ENCODE measurements at places on chromosomes 1 and 21.

DNA sequence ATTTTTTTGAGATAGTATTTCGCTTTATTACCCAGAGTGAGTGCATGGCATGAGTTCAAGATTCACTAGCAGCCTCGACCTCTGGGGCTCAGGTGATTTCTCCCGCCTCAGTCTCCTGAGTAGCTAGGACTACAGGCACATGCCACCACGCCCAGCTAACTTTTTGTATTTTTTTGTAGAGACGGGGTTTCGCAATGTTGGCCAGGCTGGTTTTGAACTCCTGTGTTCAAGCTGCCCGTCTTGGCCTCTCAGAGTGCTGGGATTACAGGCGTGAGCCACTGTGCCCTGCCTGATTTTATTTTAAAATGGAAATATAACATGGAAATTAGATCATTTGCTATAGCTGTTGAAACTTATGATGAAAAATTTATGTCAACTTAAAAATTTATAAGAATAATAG is 30.1 kb downstream of the RTCA start:
- no peak for DNase-seq

- DNase-seq = no peak
Observed at GRCh38 chr1:109273570-109274288, 9.2 kb downstream of the PSRC1 start.

DNA sequence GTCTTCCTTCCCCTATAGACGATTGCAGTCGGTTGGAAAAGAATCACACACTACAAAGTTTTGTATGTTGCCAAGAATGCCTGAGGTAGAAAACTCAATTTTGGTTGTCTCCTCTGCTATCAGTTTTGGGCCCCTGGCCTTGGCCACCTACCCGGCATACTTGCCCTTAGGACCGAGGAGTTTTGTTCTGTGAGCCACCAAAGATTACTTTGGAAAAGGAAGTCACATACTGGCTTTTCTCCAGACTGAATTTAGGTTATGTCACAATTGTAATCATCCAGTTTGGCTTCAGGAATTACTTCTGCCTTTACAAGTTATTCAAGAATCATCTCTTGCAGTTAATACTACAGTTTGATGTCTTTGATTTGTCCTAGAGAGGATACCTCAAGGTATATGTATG is 71.4 kb downstream of the RGL1 start:
- DNase-seq = no peak

DNA sequence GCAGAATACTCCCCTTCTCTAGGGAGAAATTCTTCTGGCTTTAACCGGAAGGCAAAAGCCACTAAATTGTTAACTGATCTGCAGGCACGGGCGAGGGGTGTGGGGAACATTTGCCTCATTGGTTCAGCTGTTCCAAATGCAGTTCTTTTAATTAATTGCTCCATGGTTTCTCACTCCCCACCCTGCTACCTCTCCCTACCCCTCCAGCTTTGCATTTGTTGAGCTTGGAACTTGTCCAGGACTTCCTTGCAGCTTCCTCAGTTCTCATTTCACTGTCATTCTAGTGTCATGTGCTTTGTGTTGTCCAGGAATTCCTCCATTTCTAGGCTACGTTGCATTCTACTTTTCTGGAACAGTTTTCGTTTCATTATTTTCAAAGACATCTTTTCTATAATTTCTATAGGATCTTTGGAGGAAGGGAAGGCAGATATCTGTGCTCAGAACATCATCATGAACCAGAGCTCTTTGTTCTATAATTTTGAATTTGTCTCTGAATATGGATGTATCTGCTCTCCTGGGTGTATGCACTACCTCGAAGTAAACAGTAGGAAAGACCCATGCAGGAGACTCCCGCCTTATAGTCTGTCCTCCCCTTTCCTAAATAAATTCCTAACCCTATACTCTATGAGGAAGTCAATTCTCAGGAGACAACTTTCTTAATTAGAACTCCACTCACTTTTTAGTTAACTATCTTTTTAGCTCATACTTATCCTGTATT is 132.4 kb upstream of the LMO4 start:
- DNase-seq = no peak

DNA sequence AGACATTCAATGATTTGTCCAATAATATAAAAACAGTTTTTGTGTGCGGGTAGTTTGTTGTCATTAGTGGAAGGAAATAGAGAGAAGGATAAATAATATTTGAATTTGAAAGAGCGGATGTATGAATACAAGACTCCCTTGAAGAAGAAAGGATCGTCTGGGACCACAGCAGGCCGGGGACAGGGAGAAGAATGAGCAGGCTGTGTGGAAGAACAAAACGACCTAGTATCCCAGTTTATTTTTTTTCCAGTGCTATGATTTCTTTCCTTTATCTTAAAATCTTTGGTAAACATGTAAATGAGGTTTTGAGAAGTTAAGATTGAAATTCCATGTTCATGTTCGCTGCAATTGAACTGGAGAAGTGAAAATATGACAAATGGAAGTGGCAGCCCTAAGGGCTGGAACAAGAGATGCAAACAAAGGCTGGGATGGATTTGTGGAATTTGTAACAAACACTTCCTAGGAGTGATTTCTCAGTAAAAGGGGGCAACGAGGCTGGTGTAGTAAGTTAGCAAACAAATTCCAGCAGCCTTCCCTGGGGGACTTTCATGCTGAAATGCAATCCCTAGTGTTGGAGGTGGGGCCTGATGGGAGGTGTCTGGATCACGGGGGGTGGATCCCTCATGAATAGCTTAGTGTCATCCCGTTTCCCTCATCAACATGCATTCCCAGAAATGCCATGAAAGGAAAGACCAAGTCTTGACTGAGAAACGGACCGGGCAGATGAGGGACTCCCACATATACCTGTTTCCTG is 10.2 kb upstream of the IFI16 start:
- peak; percentile 96 for DNase-seq

DNA sequence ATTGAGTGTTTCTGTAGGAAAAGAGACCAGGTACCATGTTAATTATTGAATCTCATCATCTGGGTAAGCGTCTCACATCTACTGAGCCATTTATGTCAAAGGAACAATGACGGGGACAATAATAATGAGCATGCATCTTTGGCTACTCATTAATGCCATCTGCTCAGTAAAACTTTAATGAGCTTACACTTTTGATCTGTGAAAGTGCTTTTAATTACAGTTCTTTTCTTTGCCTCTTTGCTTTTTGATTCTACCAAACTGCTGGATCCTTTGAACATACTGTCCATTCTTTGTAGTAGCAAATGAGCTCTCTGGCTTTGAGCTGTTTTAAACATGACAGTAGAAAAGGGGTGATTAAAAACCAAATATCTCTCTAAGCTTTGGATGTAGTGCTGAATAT is 181.2 kb upstream of the IVNS1ABP start:
- no peak for DNase-seq

GRCh38 chr1:157390651-157391050 is 161.7 kb downstream of the FCRL5 start:
- peak; percentile 46 for DNase-seq

DNA sequence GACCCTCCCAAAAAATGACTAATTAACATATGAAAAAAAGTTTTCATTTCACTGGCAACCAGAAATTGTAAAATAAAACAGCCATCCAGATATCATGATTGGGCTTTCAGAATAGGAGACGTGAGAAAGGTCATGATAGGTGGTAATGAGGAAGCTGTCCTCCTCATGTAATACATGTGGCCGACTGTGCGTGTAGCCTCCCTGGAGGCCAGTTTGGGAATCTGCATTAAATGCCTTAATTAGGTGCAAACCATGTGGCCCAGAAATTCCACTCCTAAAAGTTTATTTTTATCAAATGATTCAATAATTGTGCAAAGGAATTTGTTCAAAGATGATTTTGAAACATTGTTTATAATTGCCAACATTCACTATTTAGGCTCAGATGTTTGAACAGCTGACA is 127.6 kb upstream of the C1orf105 start:
- DNase-seq = no peak

GRCh38 chr1:15020943-15021745 is 132.4 kb upstream of the TMEM51 start:
- DNase-seq = no peak

- no peak for DNase-seq
Observed at GRCh38 chr1:231039161-231040018, 664 bp downstream of the FAM89A start.

GRCh38 chr1:205270271-205270670 is 42.5 kb downstream of the TMCC2 start:
- DNase-seq = no peak

Measured in fibroblast of mammary gland (primary cell).